ENCODE measurements at places on chromosomes 16 and 17.

- no peak for DNase-seq
These were observed 252.5 kb downstream of the SLC39A11 start for GRCh38 chr17:72840019-72840418.

- DNase-seq = no peak
These were observed 48.8 kb downstream of the PIMREG start for GRCh38 chr17:6492892-6493674.

DNA sequence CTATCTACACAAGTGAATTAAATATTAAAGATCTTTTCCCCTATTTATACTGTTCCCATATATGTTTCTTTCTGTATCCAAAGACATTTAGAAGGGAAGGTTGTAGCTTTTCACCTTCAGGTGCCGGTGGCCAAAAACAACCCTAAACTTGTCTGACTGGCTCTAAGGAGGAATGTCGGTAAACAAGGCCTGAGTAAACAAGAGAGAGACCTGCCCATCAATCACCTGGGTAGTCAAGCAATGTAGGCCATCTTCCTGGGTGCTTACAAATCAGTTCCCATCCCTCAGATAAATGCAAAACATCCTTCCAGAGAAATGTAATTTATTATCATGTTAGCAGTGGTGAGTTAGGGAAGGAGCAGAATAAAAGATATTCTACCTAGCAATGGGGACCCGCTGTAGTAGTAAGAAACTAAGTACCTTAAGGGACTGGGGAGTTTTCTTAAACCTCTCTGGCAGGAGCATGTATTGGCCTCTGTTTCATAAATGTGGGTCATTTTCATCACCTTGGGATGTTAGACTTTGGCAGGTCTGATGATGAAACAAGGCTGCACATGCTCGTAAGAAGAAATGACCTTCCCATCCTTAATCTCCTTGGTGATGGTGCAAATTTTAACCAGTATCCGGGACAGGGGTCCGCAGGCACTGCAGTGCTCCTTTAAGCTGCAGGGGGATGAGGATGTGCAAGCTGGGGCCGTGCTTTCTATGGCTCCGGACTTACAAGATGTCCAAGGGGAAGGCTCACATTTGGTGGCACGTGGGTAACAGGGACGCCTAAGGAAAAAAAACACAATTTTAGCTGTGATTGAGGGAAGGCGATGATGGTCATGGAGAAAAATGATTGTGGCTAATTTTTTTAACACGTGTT lies 8.4 kb downstream of the KRT39 start:
- no peak for DNase-seq

- DNase-seq = no peak
These were observed 27.8 kb upstream of the C16orf78 start for GRCh38 chr16:49345829-49346228.

GRCh38 chr16:31134625-31135534 lies 647 bp downstream of the PRSS8 start:
- no peak for DNase-seq

- DNase-seq = no peak
These were observed 175.6 kb downstream of the SOX9 start for GRCh38 chr17:72296456-72296855.

GRCh38 chr16:78218279-78218678 lies 118.8 kb downstream of the WWOX start:
- DNase-seq = no peak

- DNase-seq = no peak
These were observed 133.8 kb upstream of the PLCG2 start for GRCh38 chr16:81645266-81645694.

- DNase-seq = no peak
These were observed 21.6 kb upstream of the PHOSPHO1 start for GRCh38 chr17:49252148-49252695.

- DNase-seq = no peak
These were observed 40.5 kb downstream of the BEAN1 start for GRCh38 chr16:66467611-66468010.

DNA sequence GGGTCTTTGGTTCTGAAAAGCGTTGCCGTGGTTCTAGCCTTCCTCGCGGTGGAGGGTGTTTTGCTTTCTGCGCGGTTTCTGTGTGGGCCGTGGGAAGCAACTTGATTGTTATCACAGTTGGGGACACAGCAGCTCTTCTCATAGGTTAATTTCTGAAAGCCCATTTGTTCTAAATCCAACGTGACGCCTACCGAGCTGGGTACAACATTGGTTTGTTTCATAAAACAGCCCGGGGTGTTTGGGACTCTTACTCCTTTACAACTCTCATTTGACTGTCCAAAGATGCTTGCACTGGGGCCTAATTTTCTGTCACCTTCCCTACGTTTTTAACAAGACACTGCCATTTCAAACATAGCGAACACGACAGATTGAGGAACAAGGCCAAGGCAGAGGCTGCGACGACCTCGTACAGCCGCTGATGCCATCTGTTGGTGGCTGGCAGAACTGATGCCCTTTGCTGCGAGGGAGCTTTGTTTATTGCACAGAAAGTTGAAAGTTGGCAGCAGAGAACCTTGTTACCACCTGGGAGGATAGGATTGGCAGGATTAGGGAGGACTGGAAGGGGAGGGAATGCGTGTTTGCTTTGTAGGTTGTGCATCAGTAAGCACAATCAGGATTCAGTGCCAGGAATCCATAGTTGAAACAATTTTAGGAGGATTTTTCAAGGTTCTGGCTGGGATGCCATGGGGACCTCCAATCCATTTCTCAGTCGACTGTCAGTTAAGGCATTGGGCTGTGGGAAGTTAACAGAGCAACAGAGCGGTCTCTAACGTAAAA lies 98.3 kb downstream of the PITPNC1 start:
- peak; percentile 93 for DNase-seq

GRCh38 chr17:78172249-78173051 lies 4.1 kb downstream of the SYNGR2 start:
- no peak for DNase-seq

GRCh38 chr17:72063756-72064450 lies 56.9 kb upstream of the SOX9 start:
- peak; percentile 53 for DNase-seq

GRCh38 chr17:35660902-35661301 lies 70.5 kb upstream of the RASL10B start:
- DNase-seq = no peak

DNA sequence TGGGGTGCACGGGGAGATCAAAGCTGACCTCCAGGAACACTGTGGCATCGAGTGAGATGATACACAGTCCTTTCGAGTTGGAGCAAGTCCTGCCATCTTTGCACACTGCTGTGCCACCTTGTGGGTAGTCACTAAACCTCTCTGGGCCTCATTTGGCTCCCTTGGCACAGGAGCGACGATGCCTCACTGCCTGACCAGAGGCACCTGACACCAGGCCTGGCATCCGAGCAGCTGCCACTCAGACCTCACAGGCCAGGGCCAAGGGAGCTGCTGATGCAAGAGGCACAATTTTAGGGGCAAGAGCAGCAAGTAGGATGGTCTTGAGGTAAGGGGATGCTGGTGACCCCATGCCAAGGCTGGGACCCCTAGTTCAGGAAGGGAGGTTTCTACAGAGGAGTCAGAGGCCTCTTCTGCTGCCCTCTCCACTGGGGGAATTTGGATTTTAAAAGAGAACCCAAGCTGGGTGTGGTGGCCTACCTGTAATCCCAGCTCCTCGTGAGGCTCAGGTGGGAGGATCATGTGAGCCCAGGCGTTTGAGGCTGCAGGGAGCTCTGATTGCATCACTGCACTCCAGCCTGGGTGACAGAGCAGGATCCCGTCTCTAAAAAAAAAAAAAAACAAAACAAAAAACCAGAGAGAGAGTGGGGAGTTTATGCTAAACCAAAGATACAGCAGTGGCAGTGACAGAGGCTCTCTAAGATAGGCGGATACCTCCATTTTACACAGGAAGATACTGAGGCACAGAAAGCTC lies 6.7 kb upstream of the ADGRG1 start:
- DNase-seq = no peak
